ENCODE measurements at places on chromosomes 12 and 14. TPM values are rescaled to one million over a fixed set of nuclear protein-coding genes. Genes with fewer than 3 reads are reported as not detected.

- no peak for DNase-seq
Observed at GRCh38 chr12:100741084-100741711, 53.4 kb upstream of the ANO4 start.

DNA sequence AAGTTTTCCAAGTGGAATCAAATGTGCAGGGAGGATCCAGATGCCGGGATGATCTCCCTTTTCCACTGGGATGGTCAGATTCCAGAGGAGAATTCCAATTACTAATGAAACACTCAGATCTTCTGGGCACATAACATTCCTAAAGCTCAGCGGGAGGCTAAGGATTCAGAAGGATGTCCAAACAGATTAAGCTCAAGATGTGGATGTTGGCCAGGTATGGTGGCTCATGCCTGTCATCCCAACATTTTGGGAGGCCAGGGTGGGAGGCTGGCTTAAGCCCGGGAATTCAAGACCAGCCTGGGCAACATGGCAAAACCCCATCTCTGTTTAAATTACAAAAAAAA lies 62.0 kb upstream of the PNMA1 start:
- DNase-seq = no peak

- DNase-seq = no peak
Observed at GRCh38 chr14:91155626-91156089, 41.8 kb downstream of the DGLUCY start.

GRCh38 chr14:81535396-81536164 lies 1.9 kb upstream of the SEL1L start:
- no peak for DNase-seq

DNA sequence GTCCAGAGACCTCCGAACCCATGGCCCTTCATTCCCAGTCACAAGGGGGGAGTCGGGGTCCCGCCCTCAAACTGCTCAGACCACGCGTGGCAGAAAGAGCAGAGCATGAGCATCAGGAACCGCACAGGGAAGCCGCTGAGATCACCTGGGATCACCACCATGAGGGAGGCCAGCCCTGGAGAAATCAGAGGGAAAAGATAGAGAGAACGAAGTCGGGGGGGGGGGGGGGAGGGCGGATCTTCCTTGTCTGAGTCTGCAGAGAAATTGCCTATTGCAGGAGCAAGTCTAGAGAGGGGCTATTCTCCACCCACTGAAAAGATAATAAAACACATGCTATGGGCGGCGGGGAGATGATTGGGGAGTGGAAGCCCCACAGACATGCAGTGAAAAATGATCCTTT lies 884 bp upstream of the TMEM132C start:
- DNase-seq = no peak

DNA sequence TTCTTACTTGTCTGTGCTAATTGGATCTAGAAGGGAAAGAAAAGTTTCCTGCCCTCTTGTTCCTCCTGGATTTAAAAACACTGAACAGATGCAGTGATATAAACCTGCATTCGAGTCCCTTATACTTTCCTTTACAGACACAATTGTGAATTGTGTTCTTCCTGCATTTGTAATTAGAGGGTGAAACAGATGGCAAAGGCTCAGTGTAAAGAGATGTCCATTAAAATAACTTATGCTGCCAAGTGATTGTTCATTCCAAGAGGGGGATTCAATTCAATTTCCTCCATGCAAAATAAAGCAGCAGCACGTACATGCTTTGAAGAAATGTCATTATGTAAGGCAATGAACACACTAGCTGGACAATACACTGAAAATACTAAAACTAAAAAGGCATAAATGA lies 248.3 kb upstream of the LRIG3 start:
- no peak for DNase-seq

DNA sequence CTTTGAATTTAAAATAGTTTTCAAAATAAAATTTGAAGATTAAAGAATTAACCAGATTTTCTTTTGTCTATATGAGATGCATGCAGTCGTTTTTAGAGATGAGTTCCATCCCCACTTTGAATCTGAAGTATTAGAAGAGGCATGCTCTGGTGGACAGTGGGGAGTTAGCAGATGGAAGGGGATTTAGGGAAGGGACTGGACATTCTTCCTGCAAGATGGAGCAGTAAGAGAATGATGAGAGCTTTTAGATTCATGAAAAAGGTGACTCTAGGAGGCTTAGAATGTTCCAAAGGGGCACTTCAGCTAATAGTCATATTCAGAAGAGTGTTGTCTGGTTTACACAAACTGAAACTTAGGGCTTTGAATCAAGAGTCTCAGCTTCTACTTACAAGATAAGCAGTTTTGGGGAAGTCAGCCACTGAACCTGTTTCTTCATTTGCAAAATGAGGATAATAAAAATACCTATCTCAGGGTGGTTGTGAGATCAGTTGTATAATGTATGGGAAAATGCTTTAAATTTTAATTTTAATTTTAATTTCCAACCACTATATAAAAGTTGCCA lies 3.7 kb downstream of the ZBTB1 start:
- no peak for DNase-seq

- no peak for DNase-seq
Observed at GRCh38 chr12:91133871-91134270, 22.6 kb upstream of the LUM start.

DNA sequence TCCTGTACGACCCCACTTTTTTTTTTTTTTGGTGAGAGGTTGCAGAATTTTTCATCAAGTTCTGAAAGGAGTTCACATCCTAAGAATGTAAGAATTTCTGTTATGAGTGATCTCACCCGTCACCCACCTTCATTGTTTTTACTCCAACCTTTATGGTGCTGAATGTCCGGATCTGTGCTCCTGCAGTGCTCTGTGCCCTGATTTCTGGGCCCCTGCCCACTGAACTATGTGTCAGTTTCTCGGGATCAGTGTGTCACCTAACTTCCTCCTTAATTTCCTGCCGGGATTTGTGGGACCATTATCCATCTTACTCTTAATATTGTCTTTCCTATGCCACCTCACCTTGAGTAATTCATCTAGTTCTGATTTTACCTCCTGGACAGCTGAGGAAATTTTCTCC lies 11.6 kb downstream of the RASSF8 start:
- DNase-seq = no peak

GRCh38 chr12:82793751-82794281 lies 107.1 kb downstream of the TMTC2 start:
- no peak for DNase-seq

- DNase-seq = no peak
Observed at GRCh38 chr12:66692170-66692569, 13.3 kb upstream of the GRIP1 start.

DNA sequence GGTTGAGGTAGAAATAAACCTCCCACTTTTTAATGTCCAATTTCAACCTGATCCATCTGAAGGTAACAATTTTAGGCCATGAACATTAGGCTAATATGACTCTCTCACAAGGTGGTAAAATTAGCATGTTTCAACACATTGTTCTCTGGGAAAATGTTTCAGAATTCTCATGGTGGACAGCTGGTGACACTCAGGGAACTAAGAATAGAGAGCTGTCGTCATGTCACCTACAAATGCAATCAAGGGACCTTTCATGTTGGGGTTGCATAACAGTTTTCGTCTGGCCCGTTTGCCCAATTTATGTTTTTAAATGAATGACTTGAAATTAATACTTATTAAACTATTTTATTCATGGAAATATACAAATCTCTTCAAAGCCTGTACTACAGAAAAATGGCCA lies 180.7 kb upstream of the PRICKLE1 start:
- DNase-seq = no peak

The ACVRL1 gene
- total RNA-seq = 57.5 TPM

The ZCCHC8 gene
- total RNA-seq = 7.5 TPM

The BTG1 gene
- total RNA-seq = 61.6 TPM

The PAN2 gene
- 14.5 TPM for total RNA-seq

The ATXN3 gene
- total RNA-seq = 9.1 TPM

The KCNC2 gene
- total RNA-seq = not detected
